ENCODE measurements at places on chromosomes 16 and 17. TPM values are rescaled to one million over a fixed set of nuclear protein-coding genes. Genes with fewer than 3 reads are reported as not detected.
A peak's percentile ranks its signal among the peaks of the same experiment; 100 is the strongest.

The CTRL gene
- total RNA-seq = 5.5 TPM

The KCNJ16 gene
- total RNA-seq = not detected

The NATD1 gene
- total RNA-seq = 1.3 TPM

The SERPINF2 gene
- total RNA-seq = 0.31 TPM

The CHMP6 gene
- total RNA-seq = 32.4 TPM

The TEX14 gene
- total RNA-seq = 0.10 TPM

The PITPNC1 gene
- 76.5 TPM for total RNA-seq

The NPIPA5 gene
- total RNA-seq = 4.7 TPM

The CSH1 gene
- not detected for total RNA-seq

The CETP gene
- total RNA-seq = not detected

DNA sequence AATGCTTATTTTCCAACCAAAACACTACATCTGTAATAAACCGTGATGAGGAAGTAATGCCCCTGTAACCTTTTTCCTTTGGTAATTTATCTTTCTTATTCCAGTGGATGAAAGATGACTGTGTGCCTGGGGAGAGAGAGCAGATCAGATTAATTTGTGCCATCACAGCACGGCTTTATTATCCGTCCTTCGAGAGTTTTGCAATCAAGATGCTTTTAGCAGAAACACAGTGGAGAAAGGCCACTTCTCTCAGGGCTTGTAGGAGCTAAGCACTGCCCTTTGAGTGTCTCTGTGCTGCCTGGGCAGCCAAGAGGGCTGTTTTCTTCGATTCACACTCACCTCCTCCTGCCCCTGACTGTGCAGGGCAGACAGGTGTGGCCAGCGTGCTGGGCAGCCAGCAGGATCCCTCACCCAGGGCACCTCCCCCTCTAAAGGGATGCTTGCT, 190.2 kb downstream of the PRKCA start:
- no peak overlapping the region for H3K27ac ChIP-seq
- no peaks in the 10 kb centered on the region for H3K27me3 ChIP-seq
- no peak for DNase-seq
- no peak overlapping the region for H3K4me3 ChIP-seq
- H3K36me3 ChIP-seq = peaks cover 18% of the 10 kb centered on the region

DNA sequence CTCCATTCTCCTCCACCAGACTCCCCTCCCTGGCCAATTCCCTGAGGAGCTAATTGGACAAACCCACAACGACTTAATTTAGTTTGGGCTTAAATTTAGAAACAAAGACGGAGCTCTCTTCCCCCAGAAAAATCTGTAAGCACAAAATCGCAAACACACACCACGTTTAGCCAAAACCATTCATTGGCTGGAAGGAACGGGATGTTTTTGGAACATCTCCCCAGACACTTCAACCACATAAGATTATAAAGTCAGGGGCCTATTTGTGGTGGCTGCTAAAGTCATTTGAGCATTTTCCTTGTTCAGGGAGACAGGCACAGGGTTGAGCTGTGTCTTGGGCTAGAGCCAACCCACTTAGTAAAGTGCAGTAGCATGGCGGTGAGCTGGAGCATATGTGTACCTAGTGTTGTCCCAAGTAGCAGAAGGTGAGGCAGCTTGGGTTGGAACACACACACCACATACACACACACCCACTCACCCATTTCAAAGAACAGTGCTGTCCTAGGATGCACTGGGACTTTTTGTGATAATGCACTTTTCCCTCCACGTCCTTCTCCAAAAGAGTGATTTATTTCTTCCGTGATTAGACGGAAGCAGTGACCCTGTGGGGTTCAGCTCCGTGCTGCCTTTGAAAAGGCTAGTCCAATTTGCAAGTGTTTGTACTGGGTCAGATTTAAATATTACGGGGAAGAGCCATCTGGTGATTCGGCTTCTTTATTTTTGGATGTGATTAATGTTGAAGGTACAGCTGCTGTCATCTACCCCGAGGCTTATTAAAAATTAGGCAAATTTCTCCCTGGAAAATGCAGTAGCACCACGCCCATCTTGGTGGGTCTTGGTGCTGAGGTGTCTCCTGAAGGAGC, 32.2 kb downstream of the ELAC2 start:
- H3K4me1 ChIP-seq = peaks cover 4% of the 10 kb centered on the region
- H3K27me3 ChIP-seq = no peaks in the 10 kb centered on the region
- no peak overlapping the region for H3K27ac ChIP-seq
- H3K4me3 ChIP-seq = no peak overlapping the region
- H3K36me3 ChIP-seq = peaks cover 7% of the 10 kb centered on the region

GRCh38 chr16:66064801-66065530, 301.5 kb upstream of the CDH5 start:
- H3K36me3 ChIP-seq = no peaks in the 10 kb centered on the region
- DNase-seq = no peak
- no peaks in the 10 kb centered on the region for H3K27me3 ChIP-seq
- H3K4me3 ChIP-seq = no peak overlapping the region

GRCh38 chr16:84874983-84875382, 55.2 kb downstream of the CRISPLD2 start:
- H3K4me1 ChIP-seq = no peaks in the 10 kb centered on the region
- H3K4me3 ChIP-seq = no peak overlapping the region
- no peak overlapping the region for H3K27ac ChIP-seq
- no peak for DNase-seq

GRCh38 chr16:89099905-89100304, 6.3 kb downstream of the ACSF3 start:
- H3K4me3 ChIP-seq = no peak overlapping the region
- H3K4me1 ChIP-seq = peaks cover 79% of the 10 kb centered on the region
- H3K36me3 ChIP-seq = peaks cover 54% of the 10 kb centered on the region

DNA sequence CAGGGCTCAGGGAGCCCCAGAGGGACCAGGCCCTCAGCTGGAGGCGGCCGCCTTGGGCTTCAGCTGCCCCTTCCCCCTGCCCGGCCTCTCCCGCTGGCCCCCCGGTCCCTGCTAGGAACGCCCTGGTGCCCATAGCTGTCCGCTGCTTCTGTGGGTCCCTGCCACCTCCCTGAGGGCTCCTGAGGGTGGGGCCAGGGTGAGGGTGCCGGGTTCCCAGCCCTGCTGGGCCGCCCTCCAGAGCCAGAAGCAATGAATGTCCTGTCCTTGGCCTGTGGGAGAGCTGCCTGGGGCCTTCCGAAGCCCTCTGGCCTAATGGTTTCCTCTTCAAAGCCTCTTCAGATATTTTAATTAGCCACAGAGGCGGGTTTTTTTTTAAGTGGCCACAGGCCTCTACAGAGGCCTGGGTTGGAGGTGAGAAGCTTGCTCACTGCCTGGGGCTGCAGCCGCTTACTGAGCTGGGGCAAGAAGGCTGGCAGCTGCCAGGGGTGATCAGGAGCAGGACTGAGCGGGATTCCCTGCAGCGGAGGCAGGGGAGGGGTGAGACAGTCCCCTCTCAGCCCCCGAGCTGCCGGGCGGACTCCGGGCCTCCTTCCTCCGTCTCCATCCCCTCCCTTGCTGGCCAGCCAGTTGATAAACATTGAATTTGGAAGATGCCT, 9.9 kb downstream of the CENPX start:
- H3K4me1 ChIP-seq = peaks cover 9% of the 10 kb centered on the region
- H3K4me3 ChIP-seq = no peak overlapping the region
- no peak for DNase-seq
- no peak overlapping the region for H3K27ac ChIP-seq
- H3K36me3 ChIP-seq = no peaks in the 10 kb centered on the region

- peak within 1 kb of the TSS; percentile 55 for H3K4me3 ChIP-seq
- peak within 1 kb of the TSS; percentile 87 for H3K27ac ChIP-seq
- H3K4me1 ChIP-seq = peaks cover 91% of the 10 kb centered on the region
- H3K36me3 ChIP-seq = peaks cover 77% of the 10 kb centered on the region
- H3K27me3 ChIP-seq = no peaks in the 10 kb centered on the region
These were observed at the start of gene CD68 for GRCh38 chr17:7579001-7579833. CD68 (plus strand) TSS chr17:7579638; CDS start chr17:7579678, 40 bp downstream.

- no peak overlapping the region for H3K27ac ChIP-seq
- DNase-seq = no peak
- H3K27me3 ChIP-seq = no peaks in the 10 kb centered on the region
- peaks cover 14% of the 10 kb centered on the region for H3K4me1 ChIP-seq
- peaks cover 53% of the 10 kb centered on the region for H3K36me3 ChIP-seq
These were observed 59.3 kb upstream of the CORO6 start for GRCh38 chr17:29682054-29682453.

GRCh38 chr16:30658731-30659506, 688 bp downstream of the FBRS start:
- peaks cover 56% of the 10 kb centered on the region for H3K4me1 ChIP-seq
- peaks cover 72% of the 10 kb centered on the region for H3K36me3 ChIP-seq
- H3K27me3 ChIP-seq = no peaks in the 10 kb centered on the region
- DNase-seq = no peak
- H3K4me3 ChIP-seq = peak overlapping the region; percentile 87
- H3K27ac ChIP-seq = peak overlapping the region; percentile 100

GRCh38 chr17:83200231-83200699, 120.9 kb downstream of the METRNL start:
- peaks cover 61% of the 10 kb centered on the region for H3K4me1 ChIP-seq
- H3K4me3 ChIP-seq = peak overlapping the region; percentile 76
- DNase-seq = peak; percentile 81
- H3K27me3 ChIP-seq = peaks cover 2% of the 10 kb centered on the region

DNA sequence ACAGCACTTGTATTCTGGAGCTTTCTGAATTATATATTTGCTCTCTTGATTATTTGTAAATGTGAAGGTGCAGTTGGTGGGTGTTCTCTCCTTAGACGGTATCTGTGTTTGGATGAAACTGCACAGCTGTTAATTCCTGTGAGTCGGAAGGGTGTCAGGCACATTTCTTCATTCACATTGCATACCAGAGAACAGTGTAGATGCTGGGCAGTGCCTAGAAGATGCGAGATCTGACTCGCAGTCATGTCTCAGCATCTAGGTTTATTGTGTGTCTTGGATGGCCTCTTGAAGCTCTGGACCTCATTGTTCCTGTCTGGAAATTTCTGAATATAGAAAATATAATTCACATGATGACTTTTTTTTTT, 61.2 kb downstream of the CLEC16A start:
- H3K27me3 ChIP-seq = no peaks in the 10 kb centered on the region
- peaks cover 26% of the 10 kb centered on the region for H3K4me1 ChIP-seq
- H3K27ac ChIP-seq = no peak overlapping the region
- peaks cover 48% of the 10 kb centered on the region for H3K36me3 ChIP-seq
- no peak overlapping the region for H3K4me3 ChIP-seq

GRCh38 chr17:339193-340061, 13.2 kb downstream of the RPH3AL start:
- DNase-seq = no peak
- peaks cover 13% of the 10 kb centered on the region for H3K27me3 ChIP-seq
- H3K4me3 ChIP-seq = no peak overlapping the region
- H3K36me3 ChIP-seq = no peaks in the 10 kb centered on the region

DNA sequence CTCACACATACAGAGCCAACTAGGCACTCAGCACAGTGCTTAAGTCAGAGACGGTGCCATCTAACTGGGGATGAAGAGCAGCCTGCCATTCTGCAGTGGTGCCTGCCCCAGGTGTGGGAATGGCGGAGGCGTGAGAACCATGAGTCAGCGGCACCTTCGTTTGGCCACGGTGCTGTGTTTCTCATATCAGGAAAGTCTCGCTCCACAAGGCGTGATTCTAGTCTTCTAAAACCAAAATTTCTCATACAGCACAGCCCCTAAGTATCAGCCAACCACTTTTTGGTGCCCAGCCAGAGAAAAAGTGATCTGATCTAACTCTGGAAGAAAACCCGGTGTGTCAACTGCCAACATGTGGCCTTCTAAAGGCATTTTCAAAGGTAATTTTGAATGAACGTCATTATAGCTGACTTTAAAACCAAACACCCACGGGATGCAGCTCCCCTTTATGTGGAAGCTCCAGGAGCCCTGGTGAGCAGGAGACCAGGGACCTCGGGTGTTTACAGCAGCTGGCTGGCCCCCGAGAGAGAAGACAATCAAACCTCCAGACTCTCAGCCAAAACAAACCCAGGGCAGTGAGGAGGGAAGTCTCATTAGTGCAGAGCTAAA, 54.6 kb downstream of the ABCC12 start:
- no peak overlapping the region for H3K27ac ChIP-seq
- H3K36me3 ChIP-seq = no peaks in the 10 kb centered on the region
- DNase-seq = no peak

DNA sequence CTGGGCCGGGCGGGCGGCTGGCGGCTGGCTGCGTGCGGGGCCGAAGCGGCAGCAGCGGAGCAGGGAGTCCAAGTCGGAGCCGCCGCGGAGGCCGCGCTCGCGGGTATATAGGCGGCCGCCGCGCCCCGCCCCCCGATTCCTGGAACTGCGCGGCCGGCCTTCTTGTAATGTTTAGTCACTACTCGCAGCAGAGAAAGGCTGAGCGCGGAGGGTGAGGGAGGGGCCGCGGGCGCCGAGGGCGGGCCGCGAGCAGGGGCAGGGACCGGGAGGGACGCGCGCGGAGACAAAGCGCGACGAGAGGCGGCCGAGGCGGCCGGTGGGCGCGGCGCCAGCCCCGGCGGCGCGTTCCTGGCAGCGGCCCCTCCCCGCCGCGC, at the start of gene SOCS3:
Gene SOCS3, minus strand, starts transcription at position 81 of the 374 bp plus-strand sequence. CDS start 982 bp downstream, outside the sequence.
- peaks cover 20% of the 10 kb centered on the region for H3K36me3 ChIP-seq
- H3K4me1 ChIP-seq = peaks cover 52% of the 10 kb centered on the region
- peak; percentile 97 for DNase-seq

GRCh38 chr16:88826070-88826840, 14.5 kb upstream of the APRT start:
- no peaks in the 10 kb centered on the region for H3K4me1 ChIP-seq
- H3K27me3 ChIP-seq = no peaks in the 10 kb centered on the region
- H3K36me3 ChIP-seq = no peaks in the 10 kb centered on the region
- no peak overlapping the region for H3K4me3 ChIP-seq
- no peak for DNase-seq

DNA sequence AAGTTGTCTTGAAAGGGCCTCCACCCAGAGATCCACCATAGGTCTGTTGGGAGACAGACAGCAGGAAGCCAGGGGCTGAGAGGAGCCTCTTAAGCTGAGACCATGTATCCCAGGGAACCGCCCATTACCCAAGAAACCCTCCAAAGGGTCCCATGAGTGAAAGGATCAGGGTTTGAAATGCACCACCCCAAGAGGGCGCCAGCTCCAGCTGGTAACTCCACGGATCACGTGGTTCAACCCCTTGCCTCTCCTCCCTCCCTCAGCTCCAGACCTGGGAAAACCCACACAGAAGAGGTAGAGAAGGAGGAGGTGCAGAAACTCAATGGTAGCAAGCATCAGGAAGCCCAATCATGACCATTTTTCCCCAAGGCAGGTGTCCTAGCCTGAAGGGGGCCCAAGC, 148.7 kb downstream of the AIPL1 start:
- peaks cover 2% of the 10 kb centered on the region for H3K27me3 ChIP-seq
- H3K4me1 ChIP-seq = no peaks in the 10 kb centered on the region
- no peak overlapping the region for H3K27ac ChIP-seq
- no peak overlapping the region for H3K4me3 ChIP-seq

DNA sequence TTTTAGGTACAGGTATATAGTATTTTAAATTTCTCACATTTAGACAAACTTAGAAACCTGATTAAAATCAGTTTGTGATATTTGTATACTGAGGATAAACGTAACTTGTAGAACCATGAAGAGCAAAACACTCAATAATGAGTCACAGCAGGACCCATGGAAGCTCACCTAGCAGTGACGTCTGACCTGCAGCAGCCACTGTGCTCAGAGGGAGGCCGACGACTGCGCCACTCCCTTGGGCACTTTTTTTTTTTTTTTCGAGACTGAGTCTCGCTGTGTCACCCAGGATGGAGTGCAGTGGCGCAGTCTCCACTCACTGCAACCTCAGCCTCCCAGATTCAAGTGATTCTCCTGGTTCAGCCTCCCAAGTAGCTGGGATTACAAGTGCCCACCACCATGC, 106.2 kb upstream of the AXIN2 start:
- no peak for DNase-seq
- no peak overlapping the region for H3K4me3 ChIP-seq
- H3K36me3 ChIP-seq = no peaks in the 10 kb centered on the region
- H3K4me1 ChIP-seq = no peaks in the 10 kb centered on the region
- H3K27me3 ChIP-seq = peaks cover 5% of the 10 kb centered on the region

- no peak overlapping the region for H3K4me3 ChIP-seq
- peaks cover 53% of the 10 kb centered on the region for H3K36me3 ChIP-seq
- no peak overlapping the region for H3K27ac ChIP-seq
- DNase-seq = no peak
These were observed 12.0 kb downstream of the ACSF3 start for GRCh38 chr16:89105599-89106151.

Data from activated CD8-positive, alpha-beta T cell treated with anti-CD3 and anti-CD28 coated beads, Interleukin-2, amount 10 ng/mL, durations not matched to agents 7 days and 5 days (primary cell).